ENCODE measurements at places on chromosomes 4 and X.
A peak's percentile ranks its signal among the peaks of the same experiment; 100 is the strongest.

DNA sequence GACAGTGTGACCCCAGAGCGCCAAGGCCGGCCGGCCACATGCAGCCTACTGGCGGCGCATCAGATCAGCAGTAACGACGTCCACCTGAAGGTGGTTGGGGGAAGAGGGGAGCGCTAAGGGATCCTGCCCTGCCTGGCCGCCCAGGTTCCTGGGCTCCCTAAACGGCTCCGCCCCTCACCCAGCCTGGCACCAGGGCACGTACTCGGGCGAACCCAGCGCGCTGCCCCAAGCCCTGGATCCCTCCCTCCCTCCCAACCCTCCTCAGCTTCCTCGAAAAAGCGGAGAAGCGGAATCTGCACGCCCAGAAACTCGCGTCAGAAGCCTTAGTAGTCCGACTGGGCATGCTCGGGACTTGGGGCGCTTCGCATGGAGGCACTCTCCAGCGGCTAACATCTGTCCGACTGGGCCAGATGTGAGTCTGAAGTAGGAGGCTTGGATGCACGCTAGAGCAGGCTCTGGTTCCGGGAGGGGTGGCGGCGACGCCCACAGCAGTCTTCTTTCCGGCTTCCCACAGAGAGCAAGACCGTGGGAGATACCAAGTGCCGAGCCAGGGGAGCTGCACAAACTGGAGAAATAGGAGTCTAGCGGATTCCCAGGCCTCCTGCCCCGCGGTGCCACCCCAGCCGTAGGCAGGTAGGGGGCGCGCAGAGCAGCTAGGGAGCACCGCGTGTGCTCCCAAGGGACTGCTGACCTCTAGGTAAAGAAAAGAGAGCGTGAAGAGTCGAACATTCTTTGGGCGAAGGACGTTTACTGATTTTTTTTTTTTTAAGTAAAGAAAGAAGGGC is 114.3 kb upstream of the TEX13C start:
- DNase-seq = peak; percentile 51

DNA sequence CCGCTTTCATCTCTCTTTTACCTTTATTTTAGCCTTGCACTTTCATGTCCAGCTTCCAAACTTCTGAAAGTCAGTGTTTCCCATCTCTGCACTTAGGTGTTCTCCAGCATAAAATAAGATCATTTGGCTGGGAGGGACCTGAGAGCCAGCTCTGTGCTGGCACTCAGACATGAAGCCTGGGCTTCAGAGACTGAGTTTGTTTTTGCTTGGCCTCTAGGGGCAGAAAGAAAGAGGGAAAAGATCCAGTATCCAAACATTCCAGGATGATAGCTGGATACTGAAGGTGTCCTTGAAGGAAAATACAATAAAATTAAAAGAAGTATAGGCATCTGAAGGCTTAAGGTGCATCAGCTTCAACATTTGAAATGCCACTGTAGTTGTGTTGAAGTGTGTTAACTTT is 202.4 kb upstream of the ZIC3 start:
- DNase-seq = no peak

- DNase-seq = no peak
Measured at GRCh38 chrX:46754586-46755061, 4.3 kb downstream of the SLC9A7 start.

DNA sequence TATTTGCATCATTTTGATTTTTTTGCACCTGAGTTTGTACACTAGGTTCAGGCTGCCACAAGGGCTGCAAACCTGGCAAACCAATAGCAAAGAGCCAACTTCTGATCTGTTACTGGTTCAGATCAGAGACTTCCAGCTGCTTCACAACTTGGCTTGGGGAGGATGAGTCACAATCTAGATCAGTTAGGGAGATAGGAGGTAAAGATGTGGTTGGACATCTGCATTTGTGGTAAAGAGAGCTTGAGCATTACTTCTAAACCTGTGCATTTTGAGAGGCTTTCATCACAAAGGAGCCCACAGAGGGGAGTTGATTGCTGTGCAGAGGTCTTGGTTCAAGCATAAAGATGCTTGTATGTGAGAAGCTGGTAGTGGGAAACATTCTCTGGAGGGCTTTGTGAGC is 34.5 kb downstream of the LINC00632 start:
- DNase-seq = no peak

- DNase-seq = no peak
Measured at GRCh38 chr4:36322921-36323354, 41.5 kb downstream of the DTHD1 start.

DNA sequence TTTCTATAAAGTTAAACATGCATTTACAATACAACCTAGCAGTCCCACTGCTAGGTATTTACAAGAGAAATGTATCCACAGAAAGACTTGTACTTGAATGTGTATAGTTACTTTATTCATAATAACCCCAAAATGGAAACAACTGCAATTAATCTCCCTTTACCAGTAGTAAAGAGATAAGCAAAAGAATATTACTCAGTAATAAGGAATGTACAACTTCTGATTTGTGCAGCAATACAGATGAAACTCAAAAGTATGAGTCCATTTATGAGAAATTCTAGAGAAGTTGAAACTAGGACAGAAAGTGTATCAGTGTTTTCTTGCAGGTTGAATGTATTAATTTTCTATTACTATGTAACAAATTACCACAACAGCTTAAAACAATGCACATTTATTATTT is 15.2 kb downstream of the USP53 start:
- DNase-seq = no peak

DNA sequence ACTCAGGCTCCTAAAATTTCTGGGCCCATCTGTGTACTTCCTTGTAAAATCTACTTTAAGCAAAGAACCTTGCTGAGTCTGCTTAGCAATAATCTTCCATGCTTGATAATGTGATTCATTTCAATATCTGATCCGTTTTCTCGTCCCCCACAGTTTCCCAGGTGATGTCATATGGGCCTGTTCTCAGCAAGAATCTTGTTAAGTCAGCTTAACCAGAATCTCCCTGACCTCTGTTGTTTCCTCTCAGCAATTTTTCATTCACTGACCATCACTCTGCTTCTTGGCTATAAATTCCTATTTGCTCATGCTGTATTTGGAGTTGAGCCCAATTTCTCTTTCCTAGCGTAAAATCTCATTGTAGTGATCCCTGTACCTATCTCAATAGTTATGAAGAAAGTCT is 13.9 kb downstream of the CSN2 start:
- DNase-seq = no peak

DNA sequence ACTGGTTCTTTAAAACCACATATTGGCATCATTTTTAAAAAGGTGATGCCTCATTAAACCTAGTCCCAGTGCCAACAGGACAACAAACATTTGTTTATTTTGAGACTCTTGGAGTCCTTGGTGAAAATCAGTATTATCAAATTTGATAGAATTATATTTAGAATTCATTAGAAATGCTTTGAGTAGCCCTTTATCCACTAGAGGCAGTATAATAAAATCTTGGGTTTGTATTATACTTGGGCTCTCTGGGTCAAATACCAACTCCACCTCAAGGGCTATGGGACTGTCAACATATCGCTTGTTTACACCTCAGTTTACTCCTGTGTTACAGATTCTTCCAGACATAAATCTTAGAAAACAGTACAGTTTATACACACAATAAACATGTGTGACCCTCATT is 335.7 kb upstream of the FSTL5 start:
- DNase-seq = no peak

GRCh38 chr4:181548873-181549575 is 694.2 kb upstream of the TENM3 start:
- DNase-seq = no peak

- no peak for DNase-seq
Measured at GRCh38 chr4:15143551-15143950, 141.3 kb downstream of the CPEB2 start.

DNA sequence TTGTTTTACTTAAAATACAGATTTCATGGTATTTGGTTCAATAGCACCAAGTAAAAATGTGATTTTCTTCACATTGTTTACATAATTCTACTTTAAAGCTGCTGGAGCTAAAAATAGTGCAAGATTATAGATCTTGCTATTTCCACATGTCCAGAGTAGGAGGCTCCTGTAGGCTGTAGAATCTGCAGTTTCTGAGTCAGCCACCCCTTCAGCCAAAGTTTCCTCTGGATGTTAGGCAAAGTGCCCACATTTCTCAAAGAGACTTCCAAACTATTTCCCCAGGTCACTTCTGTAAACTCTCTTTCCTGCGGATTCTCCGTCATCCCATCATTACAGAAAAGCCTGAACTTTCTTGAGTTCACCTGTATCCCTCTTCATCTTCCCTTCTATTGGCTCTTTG is 342.5 kb upstream of the FSTL5 start:
- DNase-seq = no peak

GRCh38 chr4:121654738-121655137 is 42.0 kb downstream of the ANXA5 start:
- DNase-seq = no peak

- no peak for DNase-seq
Measured at GRCh38 chr4:169160825-169161224, 109.9 kb downstream of the SH3RF1 start.

DNA sequence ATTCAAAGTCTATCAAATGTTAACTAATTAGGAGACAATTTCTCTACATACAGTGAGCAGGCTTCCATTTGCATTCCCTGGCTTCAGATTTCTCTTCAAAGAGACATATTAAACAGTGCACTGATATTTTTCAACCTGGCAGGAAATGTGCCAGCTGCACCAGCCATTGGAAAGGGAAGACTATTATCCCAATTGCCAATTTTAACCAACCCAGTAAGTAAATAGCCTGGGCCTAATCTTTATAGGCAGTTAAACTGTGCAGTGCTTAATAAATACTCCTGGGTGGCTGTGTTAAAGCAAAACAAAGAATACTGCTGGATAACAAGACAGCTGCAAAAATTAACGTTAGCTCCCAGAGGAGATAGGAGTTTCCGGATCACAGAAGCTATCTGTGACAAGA is 111.9 kb upstream of the GALNT7 start:
- DNase-seq = no peak

DNA sequence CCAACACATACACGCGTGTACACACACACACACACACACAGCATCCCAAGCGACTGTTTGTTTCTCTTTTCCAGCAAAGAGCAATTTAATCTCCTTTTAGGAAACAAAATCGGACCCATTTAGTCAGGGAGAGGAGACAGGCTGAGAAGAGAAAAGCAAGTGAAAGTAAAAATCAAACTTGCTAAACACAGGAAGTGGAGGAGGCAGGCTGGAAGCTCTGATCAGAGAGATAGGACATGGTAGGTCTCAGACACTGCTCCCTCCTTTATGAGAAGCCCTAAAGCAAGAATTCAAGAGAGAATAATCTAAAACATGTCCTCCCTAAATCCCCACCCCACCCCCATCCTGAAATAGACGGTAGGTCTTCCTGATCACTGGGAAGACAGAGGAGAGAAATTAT is 62.3 kb downstream of the GPC3 start:
- DNase-seq = no peak

DNA sequence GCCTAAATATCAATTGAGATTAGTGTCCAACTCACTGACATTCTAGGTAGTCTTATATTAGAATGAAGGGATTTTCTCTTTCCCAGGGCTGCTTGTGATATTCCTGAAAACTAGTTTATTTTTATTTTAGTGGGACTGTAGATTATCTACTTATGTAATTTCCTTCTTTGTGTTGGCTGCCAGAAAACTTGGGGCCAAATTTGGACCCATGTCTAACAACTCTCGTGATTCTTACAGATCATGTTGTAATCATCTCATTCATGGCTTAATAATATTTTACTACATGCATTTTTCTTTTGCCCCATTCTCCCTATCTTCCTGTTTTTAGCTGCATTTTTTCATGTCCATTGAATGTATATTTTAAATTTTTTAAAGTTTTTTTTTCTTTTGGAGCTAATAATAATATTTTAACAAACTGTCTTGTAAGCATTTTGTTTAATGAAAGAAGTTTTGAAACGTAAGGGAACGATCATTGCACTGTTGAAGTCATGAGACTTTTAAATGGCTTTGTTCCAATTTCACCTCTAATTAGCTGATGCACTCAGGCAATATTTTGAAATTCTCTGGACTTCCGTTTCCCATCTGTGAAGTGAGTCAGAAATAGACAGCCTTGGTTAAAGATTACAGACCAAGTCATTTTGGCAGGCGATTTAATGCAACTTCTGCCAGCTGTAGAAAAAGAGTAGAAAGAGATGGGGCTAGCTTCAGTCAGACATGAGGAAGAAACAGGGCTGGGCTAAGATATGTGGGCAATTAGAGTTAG is 14.3 kb upstream of the TDO2 start:
- no peak for DNase-seq

DNA sequence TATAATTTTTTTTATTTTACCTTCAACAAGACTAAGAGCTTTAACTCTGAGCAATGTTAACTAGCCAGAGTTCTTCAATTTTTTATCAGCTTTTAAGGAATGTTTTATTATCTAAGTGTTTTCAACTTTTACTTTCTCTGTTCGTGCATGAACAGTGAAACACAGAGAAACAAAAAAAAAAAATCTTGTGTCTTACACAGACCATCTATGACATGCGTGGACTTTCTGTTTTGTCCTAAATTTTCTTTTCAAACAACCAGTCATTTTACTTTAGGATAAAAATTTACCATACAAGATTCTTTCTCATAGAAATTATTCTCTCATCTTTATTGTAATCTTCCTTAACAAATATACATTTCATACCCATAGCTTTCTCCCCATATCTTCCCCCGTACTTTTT is 731.9 kb upstream of the PCDH10 start:
- DNase-seq = no peak

DNA sequence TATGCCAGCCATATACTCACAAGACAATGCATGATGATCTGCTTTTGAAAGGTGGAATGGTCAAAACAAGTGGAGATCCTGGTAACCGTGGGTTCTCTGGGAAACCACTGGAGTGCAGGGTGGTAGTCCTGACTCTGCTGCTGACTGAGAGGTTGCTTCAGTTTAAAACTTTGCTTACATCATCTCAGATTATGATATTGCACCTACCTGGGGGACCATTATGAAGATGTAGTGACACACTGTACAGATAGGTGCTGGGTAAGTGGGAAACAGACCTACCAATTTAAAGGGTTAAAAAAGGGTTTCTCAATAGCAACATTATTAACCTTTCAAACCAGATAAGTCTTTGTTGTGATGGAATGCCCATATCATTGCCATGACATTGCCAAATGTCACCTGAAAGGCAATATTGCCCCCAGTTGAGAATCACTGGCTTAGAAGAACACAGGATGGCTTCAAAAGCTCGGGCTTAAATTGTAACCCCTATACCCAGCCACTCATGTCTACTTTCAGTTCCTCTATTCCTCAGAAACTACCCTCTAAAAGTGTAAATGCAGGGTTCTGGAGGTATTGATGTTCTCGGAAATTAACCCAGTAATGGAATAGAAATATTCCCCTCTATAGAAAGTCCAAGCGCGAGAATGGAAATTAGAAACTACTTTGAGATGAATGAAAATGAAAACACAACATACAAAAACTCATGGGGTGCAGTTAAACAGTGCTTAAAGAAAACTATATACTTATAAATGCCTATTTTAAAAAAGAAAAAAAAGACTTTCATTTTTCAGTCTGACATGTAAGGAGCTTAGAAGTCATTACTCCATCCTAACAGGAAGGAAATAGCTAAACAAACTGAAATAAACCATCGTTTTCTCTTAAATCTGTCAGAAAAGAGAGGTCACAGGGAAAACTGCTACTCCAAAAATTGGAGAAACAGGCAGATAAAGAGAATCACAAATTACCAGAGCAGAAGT is 65.8 kb downstream of the ARHGEF6 start:
- no peak for DNase-seq
